ENCODE measurements at places on chromosomes 1 and 21. TPM values are rescaled to one million over a fixed set of nuclear protein-coding genes. Genes with fewer than 3 reads are reported as not detected.

The CLCA1 gene
- 4.9 TPM for total RNA-seq

DNA sequence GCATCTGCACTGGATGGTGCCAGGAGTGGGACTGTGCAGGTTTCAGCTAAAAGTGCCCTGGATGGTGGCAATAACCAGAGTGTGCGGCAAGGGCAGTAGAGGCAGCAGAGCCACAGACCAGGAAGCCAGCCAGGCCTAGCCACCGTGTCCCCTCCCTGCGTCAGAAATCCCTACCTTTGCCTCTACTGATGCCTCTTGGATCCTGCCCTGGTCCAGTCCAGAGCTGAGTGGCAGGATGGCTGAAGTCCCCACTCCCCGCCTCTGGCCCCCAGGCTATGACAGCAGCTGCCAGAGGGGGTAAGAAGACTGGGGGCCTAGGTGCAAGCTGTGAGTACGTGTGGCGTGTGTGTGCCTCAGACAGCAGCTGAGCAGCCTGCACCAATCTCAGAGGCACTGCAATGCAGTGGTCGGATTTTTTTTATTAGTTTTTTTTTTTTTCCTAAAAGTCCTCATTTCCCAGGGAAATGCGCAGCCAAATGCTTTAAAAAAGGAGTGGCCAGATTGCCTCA, 51.9 kb downstream of the SYT2 start:
- H3K27ac ChIP-seq = no peak overlapping the region
- no peaks in the 10 kb centered on the region for H3K36me3 ChIP-seq
- peak overlapping the region; percentile 51 for H3K4me3 ChIP-seq

The CD5L gene
- not detected for total RNA-seq

GRCh38 chr1:147209825-147210821, 15.0 kb downstream of the FMO5 start:
- H3K27me3 ChIP-seq = no peaks in the 10 kb centered on the region
- no peaks in the 10 kb centered on the region for H3K4me1 ChIP-seq
- DNase-seq = no peak
- H3K27ac ChIP-seq = no peak overlapping the region
- no peak overlapping the region for H3K4me3 ChIP-seq
- H3K36me3 ChIP-seq = peaks cover 6% of the 10 kb centered on the region

Data from type B pancreatic cell (in vitro differentiated cells).